ENCODE measurements at places on chromosomes 4 and X.
A peak's percentile ranks its signal among the peaks of the same experiment; 100 is the strongest.

DNA sequence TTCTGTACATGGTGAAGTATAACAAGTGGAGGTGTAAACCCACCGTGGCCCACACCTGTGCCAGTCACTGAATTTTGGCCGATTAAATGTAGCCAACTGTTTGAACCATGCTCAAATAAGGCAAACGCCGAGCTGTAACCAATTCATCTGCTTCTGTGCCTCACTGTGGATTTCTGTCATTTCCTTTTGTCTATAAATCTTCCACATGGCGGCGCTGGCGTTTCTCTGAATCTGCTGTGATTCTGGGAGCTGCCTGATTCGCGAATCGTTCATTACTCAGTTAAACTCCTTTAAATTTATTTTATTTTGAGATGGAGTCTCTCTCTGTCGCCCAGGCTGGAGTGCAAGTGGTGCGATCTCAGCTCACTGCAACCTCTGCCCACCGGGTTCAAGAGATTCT lies 19.2 kb downstream of the SUPT20HL2 start:
- peak; percentile 28 for DNase-seq

DNA sequence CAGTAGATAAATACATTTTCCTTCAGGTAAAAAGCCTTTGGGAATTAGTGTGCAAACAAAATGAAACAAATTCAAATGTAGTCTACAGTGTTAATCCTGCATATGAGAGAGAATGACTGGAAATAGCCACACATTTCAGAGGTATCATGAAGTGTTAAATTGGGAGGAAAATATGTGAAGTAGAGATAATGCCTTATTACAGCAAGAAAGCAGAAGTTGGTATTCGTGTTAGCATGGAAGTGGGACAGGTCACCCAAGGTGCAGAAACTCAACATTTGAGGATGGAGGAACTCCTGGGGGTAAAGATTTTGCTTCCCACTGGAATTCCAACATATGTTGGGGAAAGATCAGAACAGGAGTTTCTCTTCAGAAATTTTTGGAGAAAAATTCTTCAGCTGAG lies 51.3 kb downstream of the EMCN start:
- DNase-seq: no peak

DNA sequence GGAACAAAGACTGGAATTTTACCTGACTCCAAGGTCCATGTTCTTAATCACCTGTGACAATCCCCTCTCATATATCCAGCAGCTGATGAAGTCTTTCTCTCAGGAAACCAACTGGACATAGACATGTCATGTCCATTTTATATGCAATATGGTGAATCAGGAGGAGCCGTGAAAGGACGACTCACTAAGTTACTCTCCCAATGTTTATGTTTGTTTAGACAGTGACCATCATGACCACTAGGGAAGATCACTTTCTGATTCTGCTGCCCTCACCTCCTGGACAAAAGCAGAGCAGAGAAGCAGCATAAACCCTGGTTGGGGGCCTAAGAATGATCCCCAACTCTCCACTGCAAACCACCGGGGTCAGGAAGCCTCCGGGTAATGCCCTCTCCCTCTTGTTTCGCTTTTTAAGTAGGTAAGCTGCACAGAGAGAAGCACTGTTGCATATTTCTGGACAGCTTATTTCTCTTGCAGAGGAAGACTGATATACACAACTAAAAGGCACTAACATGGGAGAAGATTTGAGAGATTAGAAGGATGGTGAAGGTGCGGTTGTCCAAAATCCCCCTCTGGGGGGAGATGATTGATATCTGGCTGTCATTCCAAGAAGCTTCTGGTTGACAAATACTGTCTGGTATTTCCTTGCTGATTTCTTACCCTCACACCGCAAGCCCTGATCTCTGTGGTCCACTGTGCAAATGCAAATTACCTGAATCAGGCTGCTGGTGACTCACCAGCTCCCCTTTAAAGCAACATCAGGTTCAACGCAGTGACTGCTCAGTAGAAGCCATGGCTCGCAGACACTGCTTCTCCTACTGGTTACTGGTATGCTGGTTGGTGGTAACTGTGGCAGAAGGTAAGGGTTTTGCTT lies at the start of gene ODAPH:
Gene ODAPH (plus strand): TSS at position 773 of the 871 bp plus-strand sequence. CDS start 17 bp downstream, at position 790.
- DNase-seq: peak; percentile 80

DNA sequence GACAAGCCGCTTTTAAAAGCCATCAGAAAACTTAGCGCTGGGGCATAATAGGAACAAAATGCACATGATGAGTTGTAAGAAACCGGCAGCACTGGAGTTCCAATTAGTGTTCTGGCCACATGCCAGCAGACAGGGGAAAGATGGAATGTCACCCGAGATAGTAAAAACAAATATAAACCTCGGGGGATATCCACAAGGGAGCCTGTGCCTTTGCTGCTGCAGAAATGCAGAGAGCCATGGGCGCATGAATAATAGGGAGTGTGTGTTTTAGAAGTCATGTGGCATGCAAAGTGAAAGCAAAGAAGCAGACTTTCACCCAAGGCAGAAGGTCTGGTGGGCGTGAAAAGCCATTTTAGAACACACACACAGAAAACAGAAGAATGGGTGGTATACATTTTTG lies 19.1 kb downstream of the GPRASP3 start:
- no peak for DNase-seq

GRCh38 chrX:121479406-121479805 lies 432.0 kb downstream of the GLUD2 start:
- no peak for DNase-seq

DNA sequence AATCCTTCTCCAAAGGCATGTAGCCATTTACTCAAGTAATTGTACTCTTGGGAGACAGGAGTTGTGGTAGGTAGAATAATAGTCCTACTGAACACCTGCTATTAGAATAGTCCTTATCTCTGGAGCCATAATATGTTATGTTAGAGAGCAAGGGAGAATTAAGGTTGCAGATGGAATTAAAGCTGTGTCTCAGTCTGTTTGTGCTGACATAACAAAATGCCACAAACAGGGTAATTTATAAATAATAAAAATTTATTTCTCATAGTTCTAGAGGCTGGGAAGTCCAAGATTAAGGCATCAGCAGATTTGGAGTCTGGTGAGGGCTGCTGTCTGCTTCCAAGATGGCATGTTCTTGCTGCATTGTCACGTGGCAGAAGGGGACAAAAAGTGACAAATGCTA lies 24.2 kb upstream of the FRAS1 start:
- no peak for DNase-seq

- no peak for DNase-seq
Observed at GRCh38 chrX:72159769-72160168, 21.8 kb upstream of the PIN4 start.

GRCh38 chrX:137427426-137427778 lies 138.5 kb upstream of the ZIC3 start:
- no peak for DNase-seq

DNA sequence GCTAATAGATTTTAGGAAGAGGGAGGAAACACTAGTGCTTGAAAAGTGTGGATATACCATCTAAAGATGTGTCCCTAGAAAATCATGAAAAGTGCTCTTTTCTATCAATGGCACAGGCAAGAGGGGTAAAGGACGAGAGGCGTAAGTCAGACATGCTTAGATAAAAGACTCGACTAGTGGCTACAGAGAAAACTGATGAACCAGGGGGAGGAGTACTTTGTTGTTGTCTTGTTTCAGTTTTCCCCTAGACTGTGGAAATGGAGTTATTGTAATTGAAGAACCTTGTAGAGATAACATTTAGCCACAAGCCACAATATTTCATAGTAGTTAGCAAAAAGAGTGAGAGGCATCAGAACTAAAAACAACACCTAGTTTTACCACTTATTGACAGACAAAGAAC lies 21.4 kb downstream of the GALNTL6 start:
- DNase-seq: no peak

- peak; percentile 27 for DNase-seq
Observed at GRCh38 chrX:46381630-46382029, 163.6 kb downstream of the ZNF674 start.

DNA sequence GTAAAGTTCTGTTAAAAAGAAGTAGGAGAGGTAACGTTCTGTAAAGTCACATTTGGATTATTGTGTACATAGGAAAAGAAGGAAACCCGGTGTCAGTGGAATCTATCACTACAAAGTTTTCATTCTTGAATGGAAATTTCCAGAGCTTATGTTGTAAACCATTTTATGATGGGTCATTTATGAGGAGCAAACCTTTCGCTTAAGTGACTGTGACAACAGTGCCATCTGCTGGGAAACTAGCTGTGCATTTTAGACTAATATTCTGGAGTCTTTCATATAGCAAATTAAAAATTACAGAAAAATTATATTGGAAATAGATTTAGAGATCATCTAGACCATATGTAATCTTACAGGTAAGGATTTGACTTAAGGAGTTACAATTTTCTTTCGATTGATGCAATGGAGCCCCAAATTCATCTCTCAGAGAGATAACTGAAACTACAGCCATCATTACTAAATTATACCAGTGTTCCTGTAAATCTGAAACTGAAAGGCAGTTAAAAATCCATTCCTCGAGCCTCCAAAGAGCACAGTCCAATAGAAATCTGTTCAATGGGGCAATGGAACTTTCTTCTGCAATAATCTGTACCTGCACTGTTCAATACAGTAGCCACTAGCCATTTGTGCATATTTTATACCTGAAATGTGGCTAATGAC lies 26.9 kb downstream of the ASB9 start:
- peak; percentile 48 for DNase-seq

- no peak for DNase-seq
Observed at GRCh38 chr4:183971929-183972490, 66.9 kb downstream of the STOX2 start.

DNA sequence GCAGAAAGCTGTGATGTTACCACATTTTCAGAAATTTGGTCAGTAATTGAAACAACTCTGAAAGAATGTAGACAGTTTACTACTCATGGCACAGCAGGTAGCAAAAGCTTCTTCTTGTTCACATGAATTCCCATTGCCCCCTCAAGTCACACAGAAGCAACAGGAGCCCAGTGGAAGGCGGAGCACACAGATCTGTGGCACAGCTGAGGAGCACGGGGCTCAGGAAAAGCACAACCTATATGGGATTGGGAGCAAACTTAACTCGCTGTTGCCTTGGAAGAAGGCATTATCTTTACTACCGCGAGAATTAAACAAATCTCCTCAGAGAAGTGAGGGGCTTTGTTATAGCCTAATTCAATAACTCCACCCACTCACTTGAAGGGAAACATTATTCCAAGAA lies 358.5 kb downstream of the SPOCK3 start:
- no peak for DNase-seq

DNA sequence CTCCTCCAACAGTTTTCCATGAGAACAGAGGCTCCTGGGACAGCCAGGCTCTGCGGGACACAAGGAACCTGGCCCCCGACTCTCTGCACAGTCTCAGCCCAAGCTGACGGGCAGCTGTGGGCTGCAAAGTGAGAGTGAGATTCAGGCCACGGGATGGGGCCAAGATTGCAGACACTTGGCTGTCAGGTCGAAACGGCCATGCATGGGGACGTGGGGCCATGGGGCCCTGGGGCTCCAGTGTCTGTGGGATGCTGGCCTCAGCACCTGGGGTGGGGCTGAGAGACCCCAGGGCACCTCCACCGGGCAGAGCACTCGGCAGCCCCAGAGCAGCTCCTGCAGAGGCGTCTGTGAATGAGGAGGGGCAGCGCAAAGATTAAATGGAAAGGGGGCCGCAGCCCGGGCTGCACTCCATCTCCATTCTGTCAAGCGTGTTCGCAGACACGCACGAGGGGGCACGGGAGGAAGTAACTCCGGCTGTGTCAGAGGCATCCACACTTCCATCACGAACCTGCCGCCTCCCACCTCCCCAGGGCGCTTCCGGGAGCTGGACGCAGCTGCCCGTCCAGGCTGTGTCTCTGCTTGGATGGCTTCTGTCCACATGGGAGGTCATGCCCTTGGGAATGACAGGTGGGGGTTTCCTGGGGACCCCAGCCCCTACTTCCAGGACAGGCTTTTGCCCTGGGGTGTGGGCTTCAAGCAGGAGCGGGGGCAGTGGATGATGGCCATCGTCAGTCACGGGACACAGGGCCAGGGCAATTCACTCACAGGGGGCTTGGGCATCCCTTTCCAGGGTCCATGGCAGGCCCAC lies 82.8 kb upstream of the NKX1-1 start:
- no peak for DNase-seq

DNA sequence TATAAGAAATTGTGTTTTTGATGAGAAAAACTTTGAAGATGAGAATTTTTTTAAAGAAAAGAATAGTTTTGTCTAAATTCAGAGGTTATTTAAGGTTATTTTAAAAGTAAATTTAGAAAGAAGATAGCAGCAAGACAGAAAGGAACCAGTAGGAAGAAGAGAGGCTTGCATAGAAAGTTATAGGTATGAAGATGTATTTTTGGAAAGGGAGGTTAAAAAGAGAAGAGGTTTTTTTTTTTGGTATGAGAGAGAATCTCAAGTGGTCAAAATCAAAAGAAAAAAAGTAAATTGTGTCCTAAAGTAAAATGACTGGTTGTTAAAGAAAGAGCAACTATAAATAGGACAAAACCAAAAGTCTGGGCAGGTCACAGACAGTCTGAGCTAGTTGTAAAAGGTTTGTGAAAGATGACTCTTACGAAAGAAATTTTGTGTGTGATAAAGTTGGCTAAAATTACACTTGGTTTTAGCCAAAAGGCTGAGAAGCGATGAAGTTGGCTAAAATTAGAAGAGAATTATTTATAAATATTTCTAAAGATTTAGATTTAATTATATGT lies 16.4 kb upstream of the EIF4E start:
- DNase-seq: no peak

DNA sequence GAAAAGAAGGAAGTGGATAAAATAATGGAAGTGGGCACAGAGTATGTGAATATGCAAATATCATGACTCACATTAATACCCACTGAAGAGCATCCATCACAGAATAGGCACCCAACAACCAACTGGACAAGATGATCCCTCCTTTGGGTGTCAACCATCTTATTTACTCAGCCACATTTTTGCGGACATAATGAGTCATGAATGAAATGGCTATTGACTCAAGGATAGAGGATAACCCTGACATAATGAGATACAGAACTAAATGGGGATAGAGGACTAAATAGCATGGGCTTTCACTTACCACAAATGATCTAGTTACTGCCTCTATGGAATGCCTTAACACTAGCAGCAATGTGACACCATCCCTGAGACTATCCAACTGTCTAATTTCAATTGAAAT lies 224.7 kb downstream of the ANTXR2 start:
- no peak for DNase-seq

DNA sequence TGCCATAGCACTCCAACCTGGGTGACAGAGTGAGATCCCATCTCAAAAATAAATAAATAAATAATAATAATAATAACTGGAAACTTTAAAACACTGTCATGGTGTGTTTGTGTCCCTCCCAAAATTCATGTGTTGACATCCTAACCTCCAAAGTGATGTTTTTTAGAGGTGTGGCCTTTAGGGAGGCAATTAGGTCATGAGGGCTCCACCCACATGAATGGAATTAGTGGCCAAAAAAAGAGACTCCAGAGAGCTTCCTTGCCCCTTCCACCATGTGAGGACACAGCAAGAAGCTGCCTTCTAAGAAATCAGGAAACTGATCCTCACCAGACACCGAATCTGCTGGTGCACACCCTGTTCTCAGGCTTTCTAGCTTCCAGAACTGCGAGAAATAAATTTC lies 23.8 kb upstream of the RAPGEF2 start:
- DNase-seq: no peak

DNA sequence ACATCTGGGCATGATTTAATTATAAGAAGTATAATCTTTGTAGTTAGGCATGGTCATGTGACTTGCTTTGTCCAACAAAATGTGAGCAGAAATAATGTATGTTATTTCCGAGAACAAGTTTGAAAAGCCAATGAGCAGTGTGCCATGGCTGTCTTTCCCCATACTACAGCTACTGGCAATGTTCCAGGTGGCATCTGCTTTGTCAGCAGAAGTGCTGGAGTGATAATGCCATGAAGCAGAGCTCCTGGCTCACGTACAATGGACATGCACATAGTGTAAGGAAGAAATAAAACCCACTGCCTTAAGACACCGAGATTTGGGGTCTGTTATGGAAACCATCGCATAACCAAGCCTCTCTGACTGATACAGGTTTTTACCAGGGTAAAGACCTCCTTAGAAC lies 212.6 kb upstream of the RASGEF1B start:
- DNase-seq: no peak
